Esophagus mucosa (tissue), 1 donor: ENCODE measurements at places on chromosomes 7 and 10.

DNA sequence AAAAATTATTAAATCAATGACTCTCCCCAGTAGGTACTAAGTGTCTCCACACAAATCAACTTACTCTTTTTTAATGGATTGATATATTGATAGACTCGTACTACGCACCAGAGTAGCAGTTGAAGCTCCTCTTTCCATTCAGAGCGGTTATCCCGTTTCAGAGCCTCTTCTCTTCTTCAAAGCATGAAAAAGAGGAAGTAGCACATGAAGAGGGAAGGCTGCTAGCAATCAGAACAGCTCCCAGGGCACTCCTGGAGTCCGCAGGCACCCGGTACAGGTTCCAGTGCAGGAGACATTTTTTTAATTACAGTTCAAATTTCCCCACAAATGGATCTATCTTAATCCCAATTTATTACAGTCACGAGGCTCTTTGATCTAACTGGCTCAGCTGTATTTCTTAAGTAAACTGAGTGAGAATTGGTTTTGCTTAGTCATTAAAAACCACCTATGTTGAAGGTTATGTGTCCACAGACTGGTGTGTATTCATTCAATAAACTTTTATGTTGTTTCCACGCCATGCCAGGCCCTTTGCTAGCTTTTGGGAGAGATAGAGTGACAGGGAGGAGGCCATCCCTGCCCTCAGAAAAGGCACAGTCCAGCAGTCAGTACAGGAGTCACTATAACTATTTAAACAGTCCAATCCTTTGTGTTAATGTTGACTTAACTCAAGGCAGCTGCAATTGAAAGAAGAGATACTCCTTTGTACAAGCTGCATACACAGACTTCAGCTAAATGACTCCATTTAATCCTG lies 32.1 kb upstream of the CALN1 start:
- no peak for ATAC-seq

DNA sequence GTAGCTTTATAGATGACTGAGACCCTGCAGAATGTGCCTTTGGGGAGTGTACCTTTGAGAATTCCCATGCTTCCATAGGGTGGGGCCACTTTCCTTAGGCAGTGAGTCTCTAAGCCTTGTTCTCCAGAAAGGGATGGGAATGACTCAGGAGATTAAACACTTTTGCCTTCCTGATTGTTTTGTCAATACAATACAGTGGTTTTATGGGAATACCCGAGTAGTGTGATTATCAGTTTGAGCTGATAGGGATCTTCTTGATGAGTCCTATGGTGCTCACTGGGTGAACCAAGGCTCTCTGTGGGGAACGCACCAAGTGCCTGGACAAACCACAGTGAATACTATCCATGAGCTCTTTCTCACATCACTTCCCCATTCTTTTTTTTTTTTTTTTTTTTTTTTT lies 6.3 kb downstream of the MYOF start:
- peak; percentile 20 for ATAC-seq

DNA sequence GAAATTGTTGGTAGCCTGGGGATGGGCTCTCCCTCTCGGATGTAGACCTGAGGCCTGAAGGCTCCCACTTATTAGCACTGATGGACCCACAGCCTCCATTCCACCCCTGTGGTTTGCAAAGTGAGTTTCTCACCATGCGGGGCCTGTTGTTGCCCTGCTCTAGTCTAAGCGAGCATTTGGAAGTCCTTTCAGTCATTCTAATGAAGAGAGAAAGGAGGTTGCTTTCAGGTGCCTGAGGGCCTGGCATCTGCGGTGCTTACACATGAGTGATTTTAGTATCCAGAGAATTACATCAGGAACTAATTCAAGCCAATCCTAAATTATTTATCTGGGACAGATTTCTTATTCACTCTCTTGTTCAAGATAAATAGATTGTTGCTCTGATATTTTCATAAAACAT lies 61.6 kb downstream of the NAMPT start:
- ATAC-seq = no peak

- no peak for ATAC-seq
Measured at GRCh38 chr7:55587687-55588378, 15.5 kb upstream of the VOPP1 start.

DNA sequence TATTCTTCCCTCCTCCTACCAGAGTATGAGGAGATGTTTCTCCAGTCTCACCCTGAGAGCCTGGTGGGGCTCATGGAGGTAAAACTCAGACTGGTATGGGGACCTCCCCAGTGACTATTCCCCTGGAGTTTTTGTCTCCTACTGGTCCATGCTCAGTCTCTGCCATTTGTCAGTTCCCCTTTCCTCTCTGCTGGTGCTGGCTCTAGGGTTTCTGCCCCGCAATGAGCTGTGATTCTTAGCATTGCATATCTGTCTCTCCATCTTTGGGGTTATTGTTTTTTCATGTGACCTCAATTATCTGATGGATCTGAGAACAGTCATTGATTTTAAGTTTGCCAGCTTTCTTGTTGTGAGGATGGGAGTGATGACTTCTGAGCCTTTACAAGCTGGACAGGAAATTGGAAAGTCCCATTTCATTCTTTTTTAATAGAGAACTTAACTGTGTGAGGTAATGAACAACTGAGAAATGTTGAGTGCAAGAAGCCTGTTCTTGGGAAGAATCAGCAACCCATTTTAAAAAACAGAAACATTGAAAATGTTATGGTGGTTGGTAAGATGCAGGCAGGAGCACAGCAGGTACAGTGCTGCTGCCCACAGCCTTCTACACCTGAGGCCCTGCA lies 26.9 kb downstream of the NACAD start:
- no peak for ATAC-seq

DNA sequence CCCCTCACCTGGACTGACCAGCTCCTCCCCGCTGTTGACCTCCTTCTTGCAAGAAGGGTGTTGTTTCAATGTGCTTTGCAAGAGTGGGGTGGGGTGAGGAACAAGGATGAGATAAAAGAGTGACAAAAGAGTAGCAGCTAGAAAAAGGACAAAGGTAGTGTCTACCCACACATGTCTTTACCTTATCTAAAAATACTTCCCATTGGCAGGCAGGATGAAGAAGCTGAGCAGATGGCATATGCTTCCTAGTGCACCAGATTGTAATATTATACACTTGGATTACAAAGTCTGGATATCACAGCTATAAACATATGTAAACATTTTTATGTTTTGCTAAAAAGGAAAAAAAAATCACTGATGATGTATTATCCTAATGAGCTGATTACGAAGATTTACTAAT lies 34.5 kb downstream of the CHN2 start:
- ATAC-seq = no peak

DNA sequence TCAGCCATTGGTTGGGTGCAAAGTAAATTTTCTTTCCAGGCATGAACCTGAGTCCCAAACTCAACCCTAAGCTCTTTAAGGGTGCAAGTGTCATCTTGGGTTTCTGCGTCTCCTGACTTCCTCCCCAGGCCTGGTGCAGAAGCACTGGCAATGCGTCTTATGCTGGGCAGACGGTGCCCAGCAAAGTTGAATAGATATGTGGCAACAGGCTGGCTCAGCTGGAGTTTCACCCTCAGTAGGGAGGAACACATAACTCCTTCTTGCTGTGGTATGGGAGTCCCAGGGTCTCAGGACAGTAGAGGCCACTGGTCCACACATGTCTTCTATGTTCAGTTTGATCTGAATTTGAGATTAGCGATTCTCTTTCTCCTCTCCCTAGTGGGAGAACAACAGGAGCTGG lies 181.3 kb downstream of the RPS24 start:
- no peak for ATAC-seq

DNA sequence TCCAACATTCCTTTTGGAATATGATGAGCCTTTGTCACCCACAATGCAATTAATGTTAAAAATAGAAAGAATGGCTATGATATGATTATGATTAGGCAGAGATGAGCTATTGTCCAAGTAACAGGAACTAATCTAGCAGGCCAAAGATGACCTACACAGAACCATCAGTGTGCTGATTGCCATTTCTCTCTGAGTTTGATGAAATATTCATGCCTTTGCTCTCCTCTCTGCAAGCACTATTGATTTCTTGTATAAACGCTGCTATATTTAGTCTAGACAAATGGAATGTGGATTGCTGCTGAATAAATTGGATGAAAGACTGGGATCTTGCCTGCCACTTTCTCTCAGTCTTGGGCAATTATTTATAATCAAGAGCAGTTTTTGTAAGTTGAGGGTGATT lies 85.4 kb downstream of the HDAC9 start:
- no peak for ATAC-seq

DNA sequence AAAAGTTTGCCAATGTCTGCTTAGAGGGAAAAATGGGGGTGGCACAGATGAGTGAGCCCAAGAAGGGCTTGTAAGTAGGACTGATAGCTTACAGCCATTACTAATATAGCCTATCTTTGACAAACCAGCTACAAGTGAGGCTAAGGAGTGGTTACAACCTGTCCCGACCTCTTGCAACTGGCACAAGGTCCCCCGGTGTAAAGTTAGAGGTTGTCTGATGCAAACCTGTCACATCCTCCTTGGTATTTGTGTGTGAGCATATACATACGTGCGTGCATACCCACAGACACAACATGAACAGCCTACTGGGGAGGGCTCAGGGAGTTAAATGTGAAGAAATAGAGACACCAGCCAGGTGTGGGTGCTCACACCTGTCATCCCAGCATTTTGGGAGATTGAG lies 14.6 kb downstream of the ADAP1 start:
- no peak for ATAC-seq

DNA sequence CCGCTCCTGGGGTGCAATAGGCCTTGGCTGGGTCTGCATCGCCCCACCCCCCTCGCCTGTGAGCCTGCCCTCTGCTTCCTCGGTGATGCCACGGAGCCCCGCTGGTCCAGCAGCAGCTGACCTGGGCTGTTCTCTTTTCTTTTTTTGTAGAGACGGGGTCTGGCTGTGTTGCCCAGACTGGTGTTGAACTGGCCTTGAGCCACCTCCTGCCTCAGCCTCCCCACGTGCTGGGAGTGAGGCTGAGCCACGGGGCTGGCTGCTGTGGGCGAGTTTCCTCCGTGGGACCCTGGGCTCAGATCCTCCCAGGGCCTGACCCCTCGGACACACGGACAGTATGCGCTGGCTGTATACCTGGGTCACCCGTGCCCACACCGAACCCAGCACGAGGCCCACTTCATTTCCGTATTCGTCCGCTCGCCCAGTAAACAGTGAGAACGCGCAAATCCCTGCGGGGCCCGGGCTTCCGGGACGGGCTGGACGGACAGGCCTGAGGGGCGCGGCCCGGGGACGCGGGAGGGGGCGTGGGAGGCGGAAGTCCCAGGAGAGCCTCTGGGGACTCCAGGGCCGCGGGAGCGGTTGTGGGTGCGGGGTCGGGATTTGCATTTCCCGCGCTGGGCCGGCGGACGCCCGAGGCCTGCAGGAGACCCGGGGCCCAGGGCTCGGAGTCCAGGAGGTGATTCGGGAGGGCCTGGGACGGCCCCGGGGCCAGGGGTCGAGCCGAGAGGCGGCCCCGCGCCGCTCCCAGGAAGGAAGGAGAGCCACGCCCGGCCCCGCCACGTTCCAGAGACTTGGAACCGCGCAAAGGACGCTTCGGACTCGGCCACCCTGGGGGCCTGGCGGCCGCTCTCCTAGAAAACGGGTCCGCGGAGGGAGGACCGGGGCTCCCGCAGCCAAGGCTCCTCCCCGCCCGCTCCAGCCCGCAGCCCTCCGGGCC lies 57.7 kb upstream of the DNAJB6 start:
- ATAC-seq = peak; percentile 41

DNA sequence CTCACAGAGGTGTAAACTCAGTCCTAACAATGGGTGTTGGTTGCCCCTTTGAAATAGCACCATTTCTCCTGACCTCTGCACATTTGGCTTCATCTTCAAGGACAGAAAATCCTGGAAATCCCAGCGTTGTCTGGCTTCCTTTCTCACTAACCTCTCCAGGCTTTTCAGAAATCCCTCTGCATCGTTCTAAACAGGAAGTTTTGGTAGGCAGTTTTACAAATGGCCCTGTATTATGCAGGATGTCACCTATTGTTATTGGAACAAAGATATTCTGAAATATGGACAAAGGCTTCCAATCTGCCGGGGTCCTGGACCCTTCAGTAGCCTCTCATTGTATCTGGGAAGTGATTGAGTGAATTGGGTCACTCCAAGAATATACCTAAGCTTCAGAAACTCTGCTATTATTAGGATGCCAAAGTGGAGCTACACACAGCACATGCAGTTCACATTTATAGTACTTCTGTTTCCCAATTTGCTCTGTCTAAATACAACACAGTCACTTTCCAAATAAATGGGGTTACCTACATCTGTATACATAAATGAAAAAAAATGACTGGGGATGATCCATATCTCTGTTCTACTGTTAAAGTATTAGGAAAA lies 134.8 kb upstream of the KLF6 start:
- ATAC-seq = no peak

DNA sequence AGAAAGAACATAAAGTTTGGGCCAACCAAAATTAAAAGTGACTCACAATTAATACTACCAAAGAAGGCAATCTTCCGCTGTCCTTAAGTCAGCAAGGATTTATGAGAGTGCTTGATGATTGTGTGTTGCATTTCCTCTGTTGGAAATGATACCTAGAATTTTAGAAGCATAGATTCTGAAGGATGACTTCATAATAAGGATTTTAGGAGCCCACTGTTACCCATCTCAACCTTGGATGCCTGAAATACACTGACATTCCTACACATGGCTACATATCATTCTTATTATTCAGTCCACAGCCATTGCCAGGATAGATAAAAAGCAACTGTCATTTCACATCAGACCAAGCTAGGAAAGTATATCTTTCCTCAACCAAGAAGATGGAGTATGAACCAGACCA lies 823.8 kb downstream of the LRMDA start:
- ATAC-seq = no peak

GRCh38 chr7:66523409-66523808 lies 105.3 kb upstream of the KCTD7 start:
- ATAC-seq = no peak

DNA sequence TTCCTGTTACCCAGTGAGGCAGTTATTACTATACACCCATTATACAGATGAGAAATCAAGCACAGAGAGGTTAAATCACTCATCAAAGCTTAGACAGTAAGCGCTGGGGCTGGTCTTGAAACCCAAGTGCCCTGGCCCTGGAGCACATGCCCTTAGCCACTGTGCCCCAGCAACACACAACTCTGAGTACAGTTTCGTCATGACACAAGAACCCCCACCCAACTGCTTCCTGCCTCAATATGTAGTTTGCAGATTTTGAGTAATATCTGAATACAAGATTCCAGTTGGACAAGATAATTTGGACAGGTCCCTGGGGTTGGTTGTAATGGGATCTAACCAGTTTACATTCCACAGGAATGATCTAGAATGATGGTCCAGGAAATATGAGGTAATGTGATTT lies 62.8 kb downstream of the SH3PXD2A start:
- ATAC-seq = peak; percentile 53

DNA sequence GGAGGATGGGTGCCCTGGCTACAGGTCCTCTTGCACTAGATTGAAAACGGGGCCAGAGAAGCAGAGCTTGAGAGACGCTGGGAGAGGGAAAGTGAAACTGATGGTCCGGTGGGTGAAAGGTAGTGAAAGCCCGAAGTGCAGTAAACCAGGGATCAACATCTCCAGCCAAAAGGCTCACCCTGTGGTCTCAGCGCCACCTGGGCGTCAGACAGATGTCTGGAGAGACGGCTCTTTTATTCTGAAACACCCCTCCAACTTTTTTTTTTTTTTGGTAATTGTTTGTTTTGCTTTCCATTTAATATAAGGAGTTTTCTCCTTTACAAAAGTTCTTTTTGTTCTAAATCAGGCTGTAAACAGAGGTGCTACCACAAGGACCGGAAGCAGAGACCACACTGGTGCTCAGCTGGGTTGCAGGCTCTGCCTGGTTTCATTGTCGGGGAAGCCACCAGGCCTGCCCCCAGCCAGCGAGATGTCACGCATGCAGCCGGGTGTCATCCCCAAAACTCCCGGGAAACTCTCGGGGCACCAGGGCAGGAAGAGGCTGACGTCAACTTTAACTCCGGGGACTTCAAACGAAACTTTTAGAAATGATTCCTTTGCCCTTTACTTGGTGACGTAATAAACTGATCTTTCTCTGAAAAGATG lies 11.2 kb downstream of the IL2RA start:
- peak; percentile 60 for ATAC-seq
